ENCODE measurements at places on chromosomes 6 and 20. TPM values are rescaled to one million over a fixed set of nuclear protein-coding genes. Genes with fewer than 3 reads are reported as not detected.
A peak's percentile ranks its signal among the peaks of the same experiment; 100 is the strongest.

Gene EPPIN
- polyA plus RNA-seq: 0.21 TPM

Gene CYP24A1
- not detected for polyA plus RNA-seq

Gene CALHM6
- 5.2 TPM for polyA plus RNA-seq

Gene ZGPAT
- polyA plus RNA-seq: 26.4 TPM

Gene PRDM13
- polyA plus RNA-seq: not detected

Gene TRAPPC3L
- 0.08 TPM for polyA plus RNA-seq

Gene KIAA0408
- 7.4 TPM for polyA plus RNA-seq

Gene BMP2
- 2.7 TPM for polyA plus RNA-seq

Gene HLA-DRB5
- polyA plus RNA-seq: 0.41 TPM

GRCh38 chr6:144094731-144095133, 641 bp downstream of the SF3B5 start:
- DNase-seq: no peak

GRCh38 chr6:90397047-90397446, 100.4 kb upstream of the BACH2 start:
- DNase-seq: no peak

DNA sequence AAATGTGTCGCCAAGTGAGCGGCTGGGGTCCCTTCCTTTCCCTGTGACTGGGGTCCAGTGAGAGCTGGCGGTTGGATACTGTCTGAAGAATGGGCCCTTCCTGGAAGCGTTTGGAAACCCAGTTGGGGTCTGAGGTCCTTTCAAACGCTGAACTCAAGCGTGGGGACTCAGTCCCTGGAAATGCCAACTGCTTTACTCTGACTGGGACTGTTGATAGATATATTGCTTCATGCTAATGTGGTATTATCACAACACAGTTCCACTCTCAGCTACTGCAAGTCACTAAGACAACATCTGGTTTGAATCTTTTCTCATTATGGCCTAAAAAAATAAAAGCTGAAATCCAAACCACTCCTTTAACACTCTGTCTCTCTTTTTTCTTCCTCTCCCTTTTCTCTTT, 23.7 kb upstream of the PSMF1 start:
- DNase-seq: no peak

- no peak for DNase-seq
Measured at GRCh38 chr20:6388671-6389197, 265.9 kb upstream of the FERMT1 start.

GRCh38 chr6:14046476-14047068, 71.0 kb upstream of the CD83 start:
- no peak for DNase-seq

GRCh38 chr6:105794239-105794638, 291.9 kb upstream of the PRDM1 start:
- DNase-seq: peak; percentile 73

- no peak for DNase-seq
Measured at GRCh38 chr6:56899311-56899710, 55.6 kb upstream of the BEND6 start.

DNA sequence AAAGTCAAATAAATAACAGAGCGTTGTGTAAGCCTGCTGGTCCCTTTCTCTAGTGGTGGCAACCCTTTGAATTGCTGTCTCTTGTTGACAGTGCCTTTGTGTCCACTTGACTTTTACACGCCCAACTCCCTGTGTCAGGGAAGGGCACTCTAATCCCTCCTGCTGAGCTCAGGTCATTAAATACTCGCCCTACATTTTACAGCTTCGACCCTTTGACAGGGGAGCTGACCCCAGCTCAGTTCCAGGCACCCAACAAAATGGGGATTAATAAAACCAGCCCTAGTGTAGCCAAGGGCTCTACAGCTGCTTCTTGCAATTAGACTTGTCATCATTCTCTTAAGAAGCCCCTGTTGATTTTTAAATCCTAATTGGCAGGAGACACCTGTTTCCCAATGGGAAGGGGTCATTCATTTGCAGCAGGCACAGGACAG, 308.2 kb downstream of the EYA4 start:
- DNase-seq: no peak

DNA sequence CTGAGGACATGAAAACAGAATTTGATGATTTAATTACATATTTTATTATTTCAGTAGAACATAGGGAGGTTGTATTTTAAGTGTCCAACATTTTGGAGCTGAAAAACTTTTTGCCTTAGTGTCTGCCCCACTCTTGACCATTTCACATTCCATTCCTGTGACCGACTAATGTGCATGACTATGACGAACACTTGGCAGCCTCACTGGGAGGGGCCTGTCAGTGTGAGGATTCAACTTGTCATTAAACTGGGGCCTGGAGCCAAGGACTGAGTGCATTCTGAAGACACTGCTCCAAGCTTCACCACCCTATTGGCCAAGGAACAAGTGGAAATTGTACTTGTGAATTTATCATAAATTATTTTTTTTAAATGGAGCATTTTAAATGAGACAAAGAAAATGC, 661.3 kb downstream of the BCKDHB start:
- no peak for DNase-seq

GRCh38 chr6:46638650-46639049, 14.0 kb downstream of the CYP39A1 start:
- DNase-seq: no peak

DNA sequence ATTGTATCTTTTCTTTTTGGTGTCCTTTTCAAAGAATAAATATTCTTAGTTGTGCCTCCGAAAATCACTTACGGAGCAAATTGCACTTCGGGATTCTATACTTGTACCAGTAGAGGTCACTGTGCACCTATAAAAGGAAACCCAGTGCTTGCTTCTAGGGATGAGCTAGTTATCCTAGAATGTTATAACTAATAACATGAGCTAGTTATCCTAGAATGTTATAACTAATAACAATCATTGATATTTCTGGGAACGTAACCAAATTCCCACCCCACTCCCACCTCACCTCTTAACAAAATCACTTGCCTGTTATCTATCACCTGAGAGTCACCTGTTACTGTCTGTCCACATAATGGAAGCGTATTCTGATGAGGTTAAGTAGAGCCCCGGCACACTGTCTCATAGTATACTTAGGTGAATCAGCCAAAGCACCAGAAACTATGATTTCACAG, 126.9 kb upstream of the TIAM2 start:
- DNase-seq: no peak

DNA sequence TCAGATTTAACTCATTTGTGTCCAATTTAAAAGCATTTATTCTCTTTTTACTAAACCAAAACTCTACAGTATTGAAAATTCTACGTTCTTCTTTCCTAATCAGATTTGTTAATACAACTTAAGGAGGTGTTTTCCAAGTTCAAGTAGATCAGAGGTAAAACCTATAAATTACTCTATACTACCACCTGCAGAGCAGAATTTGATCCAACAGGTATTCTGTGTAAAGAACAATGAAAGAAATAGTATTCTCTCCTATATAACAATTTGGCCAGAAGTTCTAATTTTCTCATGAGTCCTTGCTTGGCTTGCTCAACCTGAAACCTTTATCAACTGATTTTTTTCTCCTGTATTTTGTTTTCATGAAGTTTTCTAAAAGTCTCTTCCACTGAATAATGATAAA, 28.5 kb upstream of the DST start:
- DNase-seq: no peak

GRCh38 chr6:165117121-165117520, 192.3 kb downstream of the C6orf118 start:
- no peak for DNase-seq

DNA sequence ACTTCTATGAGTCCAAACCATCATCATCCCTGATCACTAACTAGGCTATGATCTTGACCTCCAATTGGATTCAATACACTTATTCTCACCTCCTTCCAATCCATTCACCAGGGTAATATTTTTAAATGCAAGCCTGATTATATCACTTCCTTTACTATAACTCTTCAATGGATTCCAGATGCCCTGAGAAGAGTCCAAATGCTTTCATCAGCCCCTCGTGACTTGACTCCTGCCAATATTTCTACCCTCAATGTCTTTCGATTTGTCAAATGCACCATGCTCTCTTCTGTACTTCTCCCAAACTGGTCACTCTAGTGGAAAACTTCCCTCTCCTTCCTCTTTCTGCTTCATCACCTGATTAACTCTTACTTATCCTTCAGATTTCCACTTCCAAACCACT, 70.8 kb downstream of the CD164 start:
- no peak for DNase-seq

DNA sequence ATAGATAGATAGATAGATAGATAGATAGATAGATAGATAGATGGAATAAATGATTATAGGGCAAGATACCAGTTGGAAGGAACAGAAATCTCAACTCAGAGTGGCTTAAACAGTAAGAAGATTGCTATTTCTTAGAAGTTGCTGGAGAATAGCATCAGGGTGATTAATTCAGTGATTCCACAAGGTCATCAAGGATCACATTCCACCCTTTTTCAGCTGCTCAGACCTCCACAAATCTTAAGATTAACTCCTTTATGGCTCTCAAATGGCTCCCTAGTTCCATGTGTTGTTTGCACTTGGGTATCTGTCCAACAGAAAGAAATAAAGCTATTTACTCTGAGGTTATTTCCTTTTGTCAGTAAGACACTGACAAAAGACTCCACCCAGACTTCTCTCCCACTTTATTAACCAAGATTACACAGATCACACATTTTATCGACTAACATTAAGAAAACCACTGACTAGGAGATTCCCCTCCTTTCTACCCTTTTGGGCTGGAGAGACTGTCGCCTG, 68.3 kb upstream of the KIF16B start:
- no peak for DNase-seq

DNA sequence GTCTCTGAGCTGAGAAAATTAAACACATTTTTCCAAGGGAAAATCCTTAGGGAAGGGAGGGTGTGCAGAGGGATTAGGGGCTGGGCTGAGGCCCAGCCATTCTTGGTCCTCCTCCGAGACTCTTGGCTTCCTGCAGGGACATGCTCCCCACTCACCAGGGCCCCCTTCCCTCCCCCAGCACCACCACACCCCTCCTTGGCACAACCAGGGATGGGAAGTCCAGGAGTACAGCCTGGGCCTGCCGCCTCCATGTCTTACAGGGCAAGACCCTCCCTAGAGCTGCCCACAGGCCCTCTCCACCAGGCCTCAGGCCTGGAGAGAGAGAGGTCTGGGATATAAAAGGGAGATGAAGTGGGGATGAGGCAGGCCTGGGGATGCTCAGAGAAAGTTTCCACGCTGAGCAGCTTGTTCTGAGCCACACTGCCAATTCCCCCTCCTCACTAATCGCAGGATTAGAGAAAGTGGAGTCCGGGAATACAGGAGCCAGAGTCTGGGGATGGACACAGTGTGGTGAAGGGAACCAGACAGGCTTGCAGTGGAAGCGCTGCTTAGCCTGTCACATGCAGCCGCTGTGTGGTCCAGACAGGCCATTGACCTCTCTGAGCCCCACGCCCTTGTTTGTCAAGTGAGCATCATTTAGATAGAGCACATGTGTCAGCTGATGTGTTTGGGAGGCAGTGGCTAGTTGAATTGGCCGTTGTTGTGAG, 105.5 kb downstream of the MRPL14 start:
- no peak for DNase-seq

DNA sequence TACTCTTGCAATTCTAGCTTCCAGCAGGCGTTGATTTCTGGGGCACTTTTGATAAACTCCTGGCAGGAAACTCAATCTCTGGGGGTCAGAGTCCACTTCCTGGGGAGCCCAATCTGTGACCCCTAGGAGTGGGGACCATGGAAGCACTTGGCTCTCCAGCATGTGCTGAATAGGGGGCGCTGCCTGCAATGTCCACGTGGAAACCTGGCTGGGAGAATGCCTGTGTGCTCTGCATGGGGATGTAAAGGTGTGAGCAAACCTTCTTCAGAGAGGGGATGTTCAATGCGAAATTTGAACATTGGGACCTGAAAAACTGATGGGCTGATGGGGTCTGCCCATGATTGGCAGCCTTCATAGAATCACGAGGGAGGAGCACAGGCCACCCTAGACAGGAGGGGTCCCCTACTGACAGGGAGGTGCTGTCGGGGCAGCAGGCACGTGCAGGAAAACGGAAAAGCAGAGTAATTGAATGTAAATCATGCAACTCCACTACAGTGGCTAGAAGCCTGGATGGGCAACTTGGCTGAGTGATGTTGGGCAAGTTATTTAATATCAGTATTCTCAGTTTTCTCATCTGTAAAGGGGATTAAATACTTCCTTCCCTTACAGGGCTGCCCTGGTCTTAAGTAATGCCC, 47.8 kb downstream of the CEP43 start:
- no peak for DNase-seq

- DNase-seq: no peak
Measured at GRCh38 chr20:3973705-3974104, 41.7 kb downstream of the RNF24 start.

DNA sequence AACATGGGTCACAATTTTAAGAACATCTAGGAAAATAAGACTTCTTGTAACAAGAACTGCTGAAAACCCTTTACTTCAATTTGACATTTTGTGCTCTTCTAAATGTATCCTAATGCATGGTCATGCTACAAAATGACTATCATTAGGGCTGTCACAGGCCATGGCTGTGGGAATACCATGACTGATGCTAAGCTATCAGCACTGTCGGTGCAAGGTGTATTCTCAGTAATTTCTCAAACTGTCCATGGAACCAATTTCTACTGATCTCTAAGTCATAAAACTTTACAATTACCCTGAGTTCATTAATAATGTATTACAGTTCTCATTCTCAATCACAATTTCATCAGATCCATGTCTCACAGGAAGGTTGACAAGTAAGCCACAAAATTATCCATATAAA, 625.3 kb downstream of the EYS start:
- no peak for DNase-seq

GRCh38 chr6:33589392-33589730, 9.3 kb upstream of the BAK1 start:
- no peak for DNase-seq

- DNase-seq: no peak
Measured at GRCh38 chr20:48455651-48456365, 372.0 kb downstream of the PREX1 start.

- DNase-seq: no peak
Measured at GRCh38 chr6:16519265-16520242, 241.7 kb downstream of the ATXN1 start.

- no peak for DNase-seq
Measured at GRCh38 chr6:49519660-49520059, 19.9 kb downstream of the GLYATL3 start.

DNA sequence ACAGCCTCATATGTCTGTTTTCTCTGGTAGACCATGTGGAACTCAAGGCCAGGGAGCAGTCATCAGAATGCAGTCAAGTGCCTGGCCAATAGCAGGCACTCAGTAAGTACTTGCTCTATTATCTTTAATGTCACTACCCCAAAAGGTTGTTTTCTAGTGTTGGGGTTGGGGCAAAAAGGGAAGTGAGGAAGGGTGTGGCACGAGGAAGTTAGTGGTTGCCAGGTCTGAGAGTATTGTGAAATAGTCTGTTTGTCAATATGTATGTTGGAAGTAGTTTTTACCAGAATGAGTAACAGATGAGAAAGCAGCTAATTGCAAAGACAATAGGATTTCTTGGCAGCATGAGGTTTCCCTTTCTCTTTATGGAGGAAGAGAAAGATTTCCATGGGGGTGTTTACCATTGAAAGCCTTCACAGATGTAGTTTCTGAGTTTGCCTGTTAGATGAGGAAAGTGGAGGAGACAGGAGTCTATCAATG, 59.5 kb upstream of the ARMH2 start:
- no peak for DNase-seq
